ENCODE measurements at places on chromosomes 5 and 9.

- DNase-seq = no peak
These were observed at the start of gene IL17B for GRCh38 chr5:149379177-149379761. Gene IL17B, minus strand, starts transcription at chr5:149379292. Its CDS starts 67 bp downstream, at chr5:149379225.

DNA sequence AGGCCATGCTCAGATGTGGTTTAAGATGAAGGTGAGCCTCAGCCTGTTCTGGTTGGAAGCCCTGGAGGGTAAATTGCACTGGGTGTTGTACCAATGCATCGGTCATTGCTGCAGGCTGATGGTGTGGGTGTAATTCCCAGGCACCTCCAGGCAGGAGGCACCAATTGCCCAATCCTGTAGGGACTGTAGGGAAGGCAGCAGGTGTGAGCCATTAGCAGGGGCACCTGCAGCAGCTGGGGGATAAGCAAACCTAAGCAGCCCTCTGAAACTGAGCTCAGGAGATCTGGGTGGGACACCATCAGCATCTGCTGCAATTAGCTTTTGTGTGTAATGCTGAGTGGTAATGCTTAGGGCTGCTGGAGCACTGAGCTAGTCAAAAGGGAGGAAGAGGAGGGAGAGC is 190.1 kb upstream of the TBC1D2 start:
- no peak for DNase-seq

- DNase-seq = no peak
These were observed 64.0 kb downstream of the NSUN2 start for GRCh38 chr5:6568889-6569288.

DNA sequence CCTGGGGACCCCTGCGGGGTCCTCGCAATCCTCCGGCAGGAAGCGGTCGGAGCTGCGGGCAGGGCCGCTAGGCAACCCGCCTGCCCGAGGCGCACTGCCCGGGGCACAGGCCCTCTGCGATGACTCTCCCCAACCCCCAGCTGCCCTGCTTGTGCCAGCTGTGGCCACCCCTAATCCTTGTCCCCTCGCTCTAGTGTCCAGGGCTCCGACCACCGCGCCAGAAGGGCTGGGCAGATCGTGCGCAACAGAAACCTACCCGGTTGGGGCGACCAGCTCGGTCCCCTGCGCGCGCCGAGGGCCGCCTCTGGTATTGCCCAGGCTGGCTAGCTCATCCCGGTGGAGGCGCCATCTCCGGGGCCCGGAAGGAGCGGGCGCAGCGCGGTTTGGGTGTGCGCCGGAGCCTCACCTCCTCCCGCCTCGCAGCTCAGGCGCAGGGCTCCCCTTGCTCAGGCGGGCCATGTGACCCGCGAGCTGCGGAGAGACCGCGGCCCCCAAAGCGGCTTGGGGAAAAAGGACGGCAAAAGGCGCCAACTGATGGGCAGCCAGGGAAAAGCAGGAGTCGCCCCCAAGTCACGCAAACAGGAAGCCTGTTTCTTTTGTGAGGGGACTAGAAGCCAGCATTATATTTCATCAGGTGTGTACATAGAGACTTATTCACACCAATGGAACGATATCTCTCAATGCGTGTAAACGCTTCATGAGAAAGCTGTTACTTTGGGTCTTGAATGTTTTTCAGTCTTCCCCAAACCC is 46.8 kb upstream of the RNF20 start:
- DNase-seq = no peak

GRCh38 chr5:179288101-179288808 is 57.0 kb downstream of the ADAMTS2 start:
- no peak for DNase-seq

DNA sequence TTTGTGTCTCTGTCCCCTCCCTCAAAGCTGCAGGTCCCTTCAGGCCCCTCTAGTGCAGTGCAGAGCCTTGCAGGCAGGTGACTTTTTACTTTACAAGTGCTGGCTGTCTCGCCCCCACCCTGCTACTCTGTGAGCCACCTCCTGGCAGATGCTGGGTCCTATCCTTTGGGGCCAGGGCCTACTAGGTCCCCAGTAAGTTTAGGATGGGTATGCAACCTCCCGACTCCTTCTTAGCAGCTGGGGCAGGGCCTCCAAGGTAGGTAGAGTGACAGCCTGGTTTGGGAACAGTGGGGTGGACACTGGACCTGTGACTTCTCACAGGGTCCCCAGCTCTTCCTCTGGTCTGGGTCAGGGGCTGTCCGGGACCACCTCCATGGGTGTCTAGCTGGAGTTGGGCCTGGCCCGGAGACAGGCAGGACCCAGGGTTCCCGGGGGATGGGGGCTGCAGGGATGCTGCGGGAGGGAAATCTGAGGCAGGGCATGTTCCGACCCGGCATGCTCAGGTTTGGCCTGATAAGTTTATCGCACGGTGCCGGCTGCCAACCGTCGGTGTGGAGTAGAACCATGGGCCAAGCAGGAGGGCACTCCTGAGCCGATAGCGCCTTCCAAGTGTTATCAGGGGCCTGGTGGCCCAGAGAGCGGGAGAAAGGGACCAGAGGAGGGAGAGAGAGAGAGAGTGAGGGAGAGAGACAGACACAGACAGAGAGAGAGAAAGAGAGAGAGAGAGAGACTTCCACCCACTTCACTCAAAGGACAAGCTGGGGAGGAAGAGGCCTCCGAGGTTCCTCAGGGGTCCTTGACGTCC is 20.5 kb downstream of the GFI1B start:
- DNase-seq = no peak

- no peak for DNase-seq
These were observed 148.7 kb upstream of the SLC12A2 start for GRCh38 chr5:127934791-127935256.

- DNase-seq = no peak
These were observed 33.5 kb upstream of the GRIA1 start for GRCh38 chr5:153456993-153457392.

DNA sequence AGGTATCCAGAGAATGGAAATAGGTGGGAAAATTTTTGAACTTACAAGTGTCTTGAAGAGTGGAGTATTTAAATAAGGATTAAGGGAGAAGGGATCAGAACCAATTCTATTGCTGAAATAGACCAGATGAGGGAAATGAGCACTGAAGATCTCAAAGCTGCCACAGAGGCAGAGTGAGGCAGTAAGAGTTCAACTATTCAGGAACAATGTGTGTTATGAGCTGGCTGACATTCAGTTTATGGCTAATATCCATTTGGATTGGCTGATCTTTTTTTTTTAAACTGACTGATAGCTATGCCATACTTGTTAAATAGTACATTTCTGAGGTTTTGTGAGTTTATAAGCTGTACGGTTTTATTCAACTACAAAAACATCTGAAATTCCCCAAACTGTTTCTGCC is 95.3 kb upstream of the GNA14 start:
- DNase-seq = no peak

DNA sequence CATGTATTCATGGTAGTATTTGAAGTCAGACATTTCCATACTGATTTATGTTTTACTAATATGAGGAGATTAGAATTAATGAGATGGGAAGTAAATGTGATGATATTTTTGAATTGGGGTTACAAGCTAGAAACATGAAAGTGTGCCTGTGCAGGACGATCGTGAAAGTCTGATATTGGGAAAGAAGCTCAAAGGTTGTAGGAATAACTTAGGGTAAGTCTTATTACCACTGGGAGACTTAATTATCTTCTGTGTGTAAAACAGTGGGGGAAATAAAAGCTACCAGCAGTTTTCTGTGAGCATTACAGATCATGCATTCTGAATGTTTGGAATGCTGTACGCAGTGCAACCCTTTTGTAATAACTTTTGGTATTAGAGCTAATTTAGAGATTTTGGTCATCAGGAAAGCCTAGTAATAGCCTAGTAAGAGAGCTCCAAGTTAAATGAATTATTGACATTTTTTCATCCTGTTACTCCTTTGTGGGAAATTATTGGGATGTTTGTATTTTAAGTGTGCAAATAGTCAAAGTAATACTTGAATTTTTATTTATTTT is 153.9 kb downstream of the PCSK5 start:
- DNase-seq = no peak

- no peak for DNase-seq
These were observed 221.6 kb upstream of the SLC30A5 start for GRCh38 chr5:68872088-68872839.

GRCh38 chr9:123167474-123167873 is 100.9 kb downstream of the STRBP start:
- no peak for DNase-seq

DNA sequence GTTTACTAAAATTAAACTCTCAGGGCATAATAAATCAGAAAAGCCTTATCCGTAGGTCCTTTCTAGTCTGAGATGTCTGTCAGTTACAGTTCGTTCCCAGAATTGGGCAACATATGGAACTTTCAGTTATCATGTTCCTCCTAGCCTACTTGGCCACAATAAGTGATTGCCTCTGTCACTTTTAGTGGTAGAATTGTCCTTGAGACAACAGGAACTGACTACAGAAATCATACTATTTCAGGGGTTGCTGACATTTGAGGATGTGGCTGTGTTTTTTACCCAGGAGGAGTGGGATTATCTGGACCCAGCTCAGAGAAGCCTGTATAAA is 956 bp downstream of the ZNF189 start:
- DNase-seq = no peak

DNA sequence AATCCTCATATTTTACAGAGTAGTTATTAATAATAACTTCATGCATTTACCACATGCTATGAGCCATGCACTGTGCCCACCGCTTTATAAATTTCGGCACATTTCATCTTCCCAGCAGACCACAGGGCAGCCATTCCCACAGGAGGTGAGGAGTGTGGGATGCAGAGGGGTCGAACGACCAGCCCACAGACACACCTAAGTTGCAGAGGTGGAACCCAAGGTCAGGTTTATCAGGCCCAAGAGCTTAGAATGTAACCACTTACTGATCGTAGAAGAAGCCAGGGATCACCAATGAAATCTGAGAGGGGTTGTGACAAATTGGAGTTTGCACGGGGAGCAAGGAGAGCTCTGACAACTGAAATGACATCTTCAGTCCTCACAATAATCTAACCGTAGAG is 303.0 kb upstream of the MSX2 start:
- DNase-seq = no peak

DNA sequence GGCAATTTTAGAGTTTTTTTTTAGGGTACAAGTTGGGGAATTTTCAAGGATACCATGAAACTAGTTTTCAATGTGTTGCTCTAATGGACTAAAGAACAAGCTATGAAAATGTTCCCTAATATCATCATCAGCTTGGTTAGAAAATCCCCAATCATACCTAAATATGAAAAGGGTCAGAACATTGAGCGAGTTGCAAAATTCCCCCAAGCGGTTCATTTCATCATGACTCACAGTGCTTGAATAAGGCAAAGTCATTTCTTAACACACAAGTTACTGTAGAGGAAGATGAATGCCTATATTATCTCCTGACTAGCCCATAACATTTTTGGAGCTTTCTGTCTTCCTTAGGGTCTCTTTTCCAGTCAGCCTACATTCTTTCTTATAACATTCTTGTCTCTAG is 62.7 kb downstream of the ST8SIA4 start:
- DNase-seq = no peak

GRCh38 chr9:105171076-105171475 is 73.4 kb upstream of the SLC44A1 start:
- DNase-seq = no peak

DNA sequence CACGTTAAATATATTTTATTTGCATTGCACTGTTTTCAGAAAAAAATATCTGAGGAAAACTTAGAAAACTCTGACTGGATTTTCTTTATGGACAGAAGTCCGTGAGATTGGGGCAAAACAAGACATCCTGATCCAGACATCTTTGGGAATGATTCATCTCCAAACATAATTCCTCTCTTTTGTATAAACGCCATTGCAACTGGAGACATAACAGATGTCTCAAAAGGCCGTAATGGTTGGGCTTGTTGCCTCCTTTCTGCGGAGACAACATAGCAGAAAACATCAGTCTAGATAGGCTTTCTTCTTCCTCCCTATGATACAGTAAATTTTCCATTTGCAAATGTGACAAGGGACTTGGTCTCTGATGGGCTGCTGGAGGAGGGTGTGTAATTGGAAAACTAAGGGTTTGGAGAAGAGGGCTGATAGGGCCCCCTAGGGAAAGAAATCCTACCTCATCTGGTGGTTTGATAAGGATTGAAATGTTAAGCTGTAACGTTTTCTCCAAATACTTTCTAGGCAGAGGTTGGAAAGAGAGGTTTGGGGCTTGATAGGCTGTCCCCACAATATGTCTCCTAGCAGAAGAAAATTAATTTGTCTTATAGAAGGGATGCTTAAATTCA is 631.5 kb upstream of the ST8SIA4 start:
- no peak for DNase-seq

- no peak for DNase-seq
These were observed 26.8 kb downstream of the FAM81B start for GRCh38 chr5:95417971-95418370.

DNA sequence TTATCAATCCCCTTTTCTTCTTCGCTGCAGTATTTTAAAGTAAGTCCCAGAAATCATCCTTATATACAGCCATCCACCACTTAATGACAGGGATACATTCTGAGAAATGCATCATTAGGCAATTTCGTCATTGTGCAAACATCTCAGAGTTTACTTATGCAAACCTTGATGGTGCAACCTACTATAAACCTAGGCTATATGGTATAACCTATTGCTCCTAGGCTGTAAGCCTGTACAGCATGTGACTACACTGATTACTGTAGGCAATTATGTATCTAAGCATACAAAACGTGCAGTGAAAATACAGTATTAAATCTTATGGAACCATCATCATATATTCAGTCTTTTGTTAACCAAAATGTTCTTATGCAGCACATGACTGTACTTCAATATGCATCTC is 36.8 kb downstream of the SAXO1 start:
- no peak for DNase-seq

GRCh38 chr5:116559673-116560164 is 14.9 kb downstream of the SEMA6A start:
- DNase-seq = no peak

DNA sequence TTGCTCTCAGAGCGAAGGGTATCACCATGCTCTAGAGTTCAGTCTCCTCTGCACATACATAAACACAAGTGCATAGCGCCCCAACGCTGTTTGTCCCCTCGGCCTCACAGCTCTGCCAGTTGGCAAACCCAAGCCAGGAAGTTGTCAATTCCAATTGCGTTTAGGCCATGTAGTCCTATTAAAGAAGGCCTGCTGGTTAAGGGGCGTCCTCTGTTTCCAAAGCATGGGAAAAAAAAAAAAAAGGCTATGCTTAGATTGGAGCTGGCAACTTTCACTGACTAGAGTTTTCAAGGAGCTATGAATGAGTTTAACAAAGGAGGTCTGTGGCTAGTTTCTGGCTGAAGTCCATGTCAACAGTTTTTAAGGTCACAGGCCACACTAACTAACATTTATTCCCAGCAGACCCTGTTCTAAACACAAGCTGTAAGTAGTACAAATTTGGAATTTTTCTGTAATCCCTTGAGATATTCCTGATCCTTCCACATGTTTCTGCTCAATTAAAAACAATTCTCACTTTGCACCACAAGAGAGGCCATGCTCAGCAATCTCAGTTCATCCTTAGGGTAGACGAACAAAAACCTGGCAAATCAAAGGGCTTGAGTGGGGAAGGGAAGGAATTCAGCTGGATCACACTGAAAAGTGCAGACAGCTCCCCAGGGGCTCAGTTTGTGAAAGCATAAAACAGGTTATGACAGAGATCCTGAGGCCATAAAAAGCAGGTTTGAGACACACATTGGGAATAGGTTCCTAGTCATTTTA is 187.7 kb downstream of the DENND1A start:
- no peak for DNase-seq

All from activated CD4-positive, alpha-beta T cell treated with anti-CD3 and anti-CD28 coated beads, Interleukin-2, amount 10 ng/mL, durations not matched to agents 7 days and 5 days (primary cell).